ENCODE measurements at places on chromosomes 1 and 21. TPM values are rescaled to one million over a fixed set of nuclear protein-coding genes. Genes with fewer than 3 reads are reported as not detected.

DNA sequence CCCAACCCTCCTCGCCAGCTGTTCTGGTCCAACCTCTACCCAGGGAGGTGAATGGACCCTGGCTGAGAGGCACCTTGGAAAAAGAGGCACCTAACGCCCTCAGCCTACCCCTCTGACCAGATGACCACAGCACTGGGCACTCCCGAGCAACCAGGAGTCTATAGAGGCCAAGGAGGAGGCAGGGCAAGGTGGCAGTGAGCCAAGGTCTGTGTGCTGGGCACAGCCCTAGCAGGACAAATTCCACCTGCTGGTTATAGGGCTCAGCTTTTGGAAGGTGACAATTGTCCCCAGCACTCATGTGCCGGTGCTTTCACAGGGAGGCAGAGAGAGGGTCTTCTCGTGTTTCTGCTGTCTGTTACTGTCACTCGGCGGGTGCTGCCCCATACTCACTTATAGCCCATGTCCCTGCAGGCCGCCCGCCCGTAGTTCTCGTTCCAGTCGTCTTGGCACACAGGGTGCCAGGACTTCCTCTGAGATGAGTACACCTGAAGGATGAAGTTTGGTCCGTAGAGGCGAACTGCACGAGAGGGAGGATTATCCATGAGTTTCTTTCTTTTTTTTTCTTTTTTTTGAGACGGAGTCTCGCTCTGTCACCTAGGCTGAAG lies 27.8 kb downstream of the TMPRSS2 start:
- no peaks in the 10 kb centered on the region for H3K27me3 ChIP-seq
- H3K4me1 ChIP-seq, result no peaks in the 10 kb centered on the region
- no peak for DNase-seq
- no peaks in the 10 kb centered on the region for H3K36me3 ChIP-seq

GRCh38 chr1:239765163-239765562 lies 326.5 kb upstream of the FMN2 start:
- no peaks in the 10 kb centered on the region for H3K36me3 ChIP-seq
- no peaks in the 10 kb centered on the region for H3K27me3 ChIP-seq
- no peak overlapping the region for H3K27ac ChIP-seq
- DNase-seq, result no peak
- H3K4me1 ChIP-seq, result no peaks in the 10 kb centered on the region

DNA sequence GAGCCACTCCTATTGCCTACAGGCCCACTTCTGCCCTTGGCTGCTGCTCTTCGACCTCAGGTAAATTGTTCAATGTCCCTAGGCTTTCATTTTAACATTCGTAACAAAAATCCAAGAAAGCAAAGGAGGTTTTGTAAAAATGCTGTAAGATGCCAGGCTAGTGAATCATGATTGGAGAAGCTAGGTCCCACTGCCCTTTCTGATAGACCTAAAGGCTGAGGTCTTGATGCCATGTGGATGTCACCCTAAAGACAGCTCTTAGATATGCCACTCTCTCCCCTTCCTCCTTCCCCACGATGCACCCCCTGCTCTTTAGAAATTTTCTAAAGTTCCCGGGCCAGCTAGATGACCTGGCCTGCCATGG lies 9.9 kb upstream of the TMEM39B start:
- peaks cover 17% of the 10 kb centered on the region for H3K4me1 ChIP-seq

GRCh38 chr1:77230051-77230450 lies 10.8 kb upstream of the PIGK start:
- no peak overlapping the region for H3K4me3 ChIP-seq
- H3K27me3 ChIP-seq, result no peaks in the 10 kb centered on the region
- H3K27ac ChIP-seq, result no peak overlapping the region
- no peak for DNase-seq

DNA sequence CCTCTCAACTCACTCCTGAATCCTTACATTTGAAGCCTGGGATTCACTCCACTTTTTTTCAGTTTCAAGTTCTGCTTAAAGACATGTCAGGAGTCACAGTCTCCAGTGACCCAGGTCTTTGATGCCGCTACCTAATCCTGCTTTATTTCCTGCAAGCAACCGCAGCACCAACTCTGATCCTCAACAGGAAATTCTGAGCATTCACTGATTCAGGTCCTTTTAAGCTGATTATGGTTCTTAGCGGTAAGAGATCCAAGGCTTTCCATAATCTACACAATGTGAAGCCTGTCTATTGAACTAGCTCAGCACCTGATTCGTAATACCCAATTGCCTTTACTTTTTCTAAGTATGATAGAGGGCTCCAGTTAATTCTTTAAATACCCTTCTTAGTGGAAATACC lies 43.7 kb upstream of the PIGC start:
- no peak for DNase-seq
- H3K4me1 ChIP-seq, result no peaks in the 10 kb centered on the region
- no peak overlapping the region for H3K4me3 ChIP-seq
- no peak overlapping the region for H3K27ac ChIP-seq
- no peaks in the 10 kb centered on the region for H3K36me3 ChIP-seq

DNA sequence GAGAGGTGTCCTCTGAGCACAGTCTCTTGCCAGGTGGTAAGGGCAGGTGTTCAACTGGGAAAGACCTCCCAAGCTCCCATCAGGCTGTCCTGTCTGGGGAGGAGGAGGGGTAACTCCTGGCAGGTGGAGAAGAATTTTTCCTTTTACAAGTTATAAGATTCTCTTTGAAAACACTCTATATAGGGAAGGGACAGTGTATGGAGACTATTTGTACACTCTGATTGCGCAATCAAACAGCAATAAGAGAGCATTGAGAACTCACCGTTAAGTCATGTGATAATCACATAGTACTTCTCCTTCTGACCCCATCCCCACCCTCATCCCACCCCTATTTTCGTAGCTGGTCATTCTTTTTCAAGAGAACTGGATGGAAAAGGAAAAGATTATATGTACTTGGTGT lies 179.3 kb upstream of the ZNF644 start:
- no peak overlapping the region for H3K27ac ChIP-seq
- H3K4me3 ChIP-seq, result no peak overlapping the region
- H3K4me1 ChIP-seq, result no peaks in the 10 kb centered on the region
- H3K36me3 ChIP-seq, result no peaks in the 10 kb centered on the region
- H3K27me3 ChIP-seq, result no peaks in the 10 kb centered on the region

GRCh38 chr21:38486706-38487105 lies 11.6 kb downstream of the ERG start:
- H3K4me1 ChIP-seq, result no peaks in the 10 kb centered on the region
- H3K27ac ChIP-seq, result no peak overlapping the region
- no peaks in the 10 kb centered on the region for H3K27me3 ChIP-seq
- H3K36me3 ChIP-seq, result no peaks in the 10 kb centered on the region

DNA sequence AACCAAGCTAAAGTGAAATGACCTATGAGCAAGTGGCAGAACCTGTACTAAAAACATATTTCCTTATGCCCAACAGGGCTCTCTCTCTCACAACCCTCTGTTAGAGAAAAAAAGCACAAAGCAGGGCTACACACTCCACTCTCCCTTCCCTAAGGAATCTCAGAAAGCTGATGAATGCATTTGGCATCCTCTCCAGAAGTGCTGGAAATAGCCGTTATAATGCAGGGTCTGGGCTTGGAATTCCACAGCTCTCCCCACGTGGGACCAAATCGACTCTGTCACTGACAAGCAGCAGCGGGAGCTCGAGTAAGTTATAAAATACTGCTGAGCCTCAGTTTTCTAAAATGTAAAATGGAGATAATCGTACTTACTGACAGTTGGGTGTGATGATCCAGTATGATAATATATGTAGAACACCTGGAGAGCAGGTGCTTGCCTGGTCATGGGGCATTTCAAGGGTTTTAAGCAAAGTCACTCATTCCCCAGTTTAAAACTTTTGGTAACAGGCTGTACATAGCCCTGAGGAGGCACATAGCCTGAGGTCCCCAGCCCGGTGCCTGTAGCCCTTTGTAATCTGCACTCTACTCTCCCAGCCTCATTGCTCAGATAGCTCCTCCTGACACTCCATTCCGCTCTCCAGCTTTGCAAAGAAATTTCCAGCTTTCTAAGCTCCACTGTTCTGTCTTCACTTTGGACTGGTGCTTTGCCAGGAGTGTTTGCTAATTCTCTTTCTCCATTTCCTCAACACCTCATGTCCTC lies 175.6 kb upstream of the DAB1 start:
- no peak for DNase-seq
- H3K4me1 ChIP-seq, result no peaks in the 10 kb centered on the region
- H3K27ac ChIP-seq, result no peak overlapping the region
- H3K27me3 ChIP-seq, result no peaks in the 10 kb centered on the region
- H3K4me3 ChIP-seq, result no peak overlapping the region
- H3K36me3 ChIP-seq, result no peaks in the 10 kb centered on the region

Gene S100A4
- 85.3 TPM for total RNA-seq

Gene CA6
- not detected for total RNA-seq

Gene DCST2
- total RNA-seq, result 0.17 TPM

DNA sequence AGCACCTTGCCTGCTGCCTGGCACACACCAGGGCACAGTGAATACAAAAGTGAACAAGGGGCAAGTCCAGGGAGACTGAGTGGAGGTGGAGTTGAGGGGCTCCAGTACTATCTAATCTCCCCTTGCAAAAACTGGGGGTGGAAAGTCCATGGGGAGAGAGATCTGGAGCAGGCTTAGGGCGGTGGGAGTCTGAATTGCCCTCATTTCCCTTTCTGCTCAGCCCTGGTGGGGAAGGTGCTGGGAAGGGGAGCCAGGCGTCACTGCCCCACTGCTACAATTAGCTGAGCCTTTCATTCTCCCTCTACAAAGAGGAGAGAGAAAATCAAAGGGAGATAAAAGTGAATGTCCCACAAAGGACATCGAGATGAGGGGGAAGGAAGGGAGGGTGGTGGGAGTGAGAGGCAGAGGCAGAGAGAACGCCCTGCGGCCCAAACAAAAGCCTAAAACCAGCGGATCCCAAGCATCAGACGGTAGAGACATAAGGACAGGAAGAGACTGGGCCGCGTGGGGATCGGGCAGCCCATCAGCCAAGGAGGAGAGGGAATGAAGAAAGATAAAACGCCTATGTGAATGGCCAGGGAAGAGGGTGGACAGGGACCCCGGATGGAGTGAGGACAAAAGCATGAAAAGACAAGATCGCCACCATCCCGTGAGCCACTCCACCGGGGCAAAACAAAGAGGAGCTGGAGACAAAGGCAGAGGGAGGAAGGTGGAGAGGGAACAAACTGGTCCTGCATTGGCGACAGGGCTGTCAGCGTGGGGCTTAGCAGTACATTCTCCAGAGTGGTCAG lies 46.8 kb upstream of the SOX13 start:
- H3K27me3 ChIP-seq, result peaks cover 17% of the 10 kb centered on the region
- DNase-seq, result no peak
- no peak overlapping the region for H3K27ac ChIP-seq
- H3K36me3 ChIP-seq, result no peaks in the 10 kb centered on the region
- H3K4me1 ChIP-seq, result no peaks in the 10 kb centered on the region

Gene SPRR5
- total RNA-seq, result not detected

GRCh38 chr1:174958396-174958795 lies 41.4 kb upstream of the CACYBP start:
- no peak overlapping the region for H3K4me3 ChIP-seq
- no peaks in the 10 kb centered on the region for H3K4me1 ChIP-seq
- no peak overlapping the region for H3K27ac ChIP-seq
- peak; percentile 43 for DNase-seq
- H3K27me3 ChIP-seq, result no peaks in the 10 kb centered on the region

DNA sequence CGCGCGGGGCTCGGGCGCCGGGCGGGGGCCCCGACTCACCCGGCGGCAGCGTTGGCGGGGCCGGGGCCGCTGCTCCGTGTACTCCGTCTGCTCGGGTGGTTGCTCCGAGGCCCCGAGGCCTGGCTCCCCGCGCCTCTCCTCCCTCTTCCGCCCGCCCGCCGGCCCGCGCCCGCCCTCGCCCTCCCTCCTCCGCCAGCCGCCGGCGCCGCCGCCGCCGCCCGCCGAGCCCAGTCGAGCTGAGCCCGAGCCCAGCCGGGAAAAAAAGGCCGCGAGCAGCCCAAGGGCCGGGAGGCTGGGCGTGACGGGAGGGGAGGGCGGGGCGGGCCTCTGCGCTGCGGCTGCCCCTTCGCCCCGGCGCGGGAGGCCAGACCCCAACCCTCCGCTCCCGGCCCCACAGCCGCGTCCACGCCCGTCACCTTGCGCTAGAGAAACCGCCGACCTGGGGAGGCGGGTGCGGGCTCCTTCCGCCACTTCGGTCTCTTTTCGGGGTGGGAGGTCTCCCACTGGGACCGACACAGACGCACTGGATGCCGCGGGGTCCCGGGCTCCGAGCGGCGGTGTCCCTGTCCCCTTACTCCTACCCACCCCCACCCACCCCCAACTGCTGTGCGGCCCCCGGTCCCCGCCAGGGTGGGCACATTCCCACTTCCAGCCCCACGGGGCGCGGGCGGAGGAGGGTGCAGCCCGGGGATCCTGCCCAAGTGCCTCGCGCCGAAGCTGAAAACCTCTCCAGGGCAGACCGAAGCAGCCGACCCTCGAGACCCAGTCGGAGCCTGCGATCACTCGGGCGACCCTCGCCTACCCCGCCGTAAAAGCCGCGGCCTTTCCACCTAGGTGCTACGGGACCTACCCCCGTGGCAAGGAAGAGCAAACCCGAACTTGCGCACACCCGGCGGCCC lies at the start of gene CERS2:
Gene CERS2 (minus strand): TSS at position 256 of the 899 bp plus-strand sequence. CDS start 5,745 bp downstream, outside the sequence.
- no peaks in the 10 kb centered on the region for H3K36me3 ChIP-seq
- H3K27me3 ChIP-seq, result no peaks in the 10 kb centered on the region
- peak within 1 kb of the TSS; percentile 95 for H3K4me3 ChIP-seq
- peak within 1 kb of the TSS; percentile 86 for H3K27ac ChIP-seq
- peaks cover 33% of the 10 kb centered on the region for H3K4me1 ChIP-seq
- DNase-seq, result peak; percentile 75

GRCh38 chr1:165886983-165887382 lies 59.6 kb downstream of the UCK2 start:
- peaks cover 2% of the 10 kb centered on the region for H3K4me1 ChIP-seq
- no peak overlapping the region for H3K27ac ChIP-seq
- DNase-seq, result no peak
- H3K27me3 ChIP-seq, result no peaks in the 10 kb centered on the region
- no peak overlapping the region for H3K4me3 ChIP-seq
- H3K36me3 ChIP-seq, result peaks cover 7% of the 10 kb centered on the region

Gene LRRC3
- total RNA-seq, result 0.26 TPM

GRCh38 chr1:177753655-177754054 lies 216.2 kb downstream of the SEC16B start:
- H3K4me1 ChIP-seq, result no peaks in the 10 kb centered on the region
- no peak overlapping the region for H3K27ac ChIP-seq
- no peaks in the 10 kb centered on the region for H3K27me3 ChIP-seq
- H3K36me3 ChIP-seq, result no peaks in the 10 kb centered on the region
